ENCODE measurements at places on chromosomes 5 and 9.

- DNase-seq = no peak
Measured at GRCh38 chr9:127509261-127509954, 58.1 kb downstream of the LRSAM1 start.

GRCh38 chr5:179438461-179438860 lies 93.2 kb upstream of the ADAMTS2 start:
- no peak for DNase-seq

DNA sequence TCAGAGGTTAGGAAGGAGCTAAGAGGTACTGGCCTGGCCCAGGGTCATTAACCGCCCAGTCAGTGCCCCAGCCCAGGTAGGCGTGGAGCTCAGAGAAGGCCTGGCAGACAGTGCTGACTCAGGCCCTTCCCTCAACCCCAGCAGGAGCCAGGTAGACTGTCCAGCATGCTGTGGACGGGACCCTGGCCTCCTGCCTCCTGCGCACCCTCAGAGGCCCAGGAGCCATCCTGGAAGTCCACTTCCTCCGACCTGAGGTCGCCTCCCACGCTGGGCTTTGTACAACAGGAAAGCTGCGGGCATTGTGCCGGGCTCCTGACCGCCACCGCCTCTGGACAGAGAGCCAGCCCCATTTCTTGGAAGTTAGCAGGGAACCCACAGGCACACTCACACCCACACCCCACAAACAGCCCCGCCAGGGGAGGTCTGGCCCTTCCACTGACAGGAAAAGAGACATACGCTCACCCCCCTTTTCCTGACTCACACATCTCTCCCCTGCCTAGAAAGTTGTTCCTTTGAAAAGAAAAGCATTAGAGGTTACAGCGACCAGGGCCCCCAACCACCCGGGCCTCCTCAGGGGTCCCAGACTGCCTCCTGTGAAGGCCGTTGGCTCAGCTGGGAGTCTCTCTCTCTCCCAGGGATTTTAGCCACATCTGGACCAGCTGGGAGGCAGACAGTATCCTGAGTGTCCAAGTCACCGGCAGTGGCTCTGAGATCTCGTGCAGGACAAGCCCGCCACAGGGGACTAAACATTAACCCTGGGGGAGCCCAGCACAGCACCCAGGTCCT lies 7.7 kb downstream of the RALGDS start:
- DNase-seq = no peak

DNA sequence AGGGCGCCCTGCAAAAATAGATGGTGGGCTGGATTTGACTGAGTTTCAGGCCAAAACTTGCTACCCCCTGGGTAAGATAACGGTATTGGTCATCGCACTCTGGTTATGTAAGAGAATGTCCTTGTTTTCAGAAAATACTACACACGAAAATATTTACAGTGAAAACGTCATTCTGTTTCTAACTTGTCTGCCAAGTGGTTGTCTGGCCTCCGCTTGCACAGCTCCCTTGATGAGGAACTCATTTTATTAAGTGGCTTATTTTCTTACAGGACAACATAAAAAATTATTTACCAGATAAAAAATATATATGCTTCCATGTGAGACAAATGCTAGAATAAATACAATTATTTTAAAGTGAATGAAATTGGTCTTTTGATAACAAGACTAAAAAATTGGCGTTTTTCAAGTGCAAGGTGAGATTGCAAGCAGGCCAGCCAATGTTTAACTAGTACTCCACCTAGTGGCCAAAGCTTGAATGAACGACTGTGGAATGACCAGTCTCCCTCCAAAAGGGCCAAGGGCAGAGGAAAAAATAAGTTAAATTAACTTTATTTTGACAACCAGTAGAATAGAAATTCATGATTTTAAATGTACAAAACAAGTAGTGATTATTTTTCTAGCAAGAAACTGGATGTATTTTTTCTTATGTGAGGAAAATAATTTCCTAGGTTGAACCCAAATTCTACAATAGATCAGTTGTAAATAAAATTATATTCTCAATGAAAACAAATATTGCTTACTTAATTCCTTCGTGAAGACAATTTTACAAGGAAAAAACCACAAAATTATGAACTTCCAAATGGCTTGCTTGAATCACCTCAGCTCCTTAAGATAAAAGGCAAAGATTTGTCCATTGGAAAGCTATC lies 93.2 kb downstream of the ZFAND5 start:
- DNase-seq = peak; percentile 22

DNA sequence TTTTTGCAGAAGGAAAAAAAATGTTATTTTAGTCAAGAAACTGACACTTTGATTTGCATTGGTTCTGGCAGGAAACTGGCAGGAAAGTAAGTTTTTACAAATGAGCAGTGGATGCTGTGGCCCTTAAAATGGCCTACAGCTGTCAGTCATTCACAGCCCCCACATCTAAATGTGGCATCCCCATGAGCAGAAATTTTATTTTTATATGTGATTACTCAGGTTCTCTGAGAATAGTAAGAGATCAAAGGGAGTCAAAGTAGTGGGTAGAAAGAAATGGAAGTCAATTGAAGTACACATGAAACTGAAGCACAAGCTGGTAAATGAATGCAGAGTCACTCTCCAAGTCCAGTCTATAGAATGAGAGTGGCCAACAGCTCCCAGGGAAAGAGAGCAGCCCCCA lies 80.3 kb downstream of the ENC1 start:
- no peak for DNase-seq

DNA sequence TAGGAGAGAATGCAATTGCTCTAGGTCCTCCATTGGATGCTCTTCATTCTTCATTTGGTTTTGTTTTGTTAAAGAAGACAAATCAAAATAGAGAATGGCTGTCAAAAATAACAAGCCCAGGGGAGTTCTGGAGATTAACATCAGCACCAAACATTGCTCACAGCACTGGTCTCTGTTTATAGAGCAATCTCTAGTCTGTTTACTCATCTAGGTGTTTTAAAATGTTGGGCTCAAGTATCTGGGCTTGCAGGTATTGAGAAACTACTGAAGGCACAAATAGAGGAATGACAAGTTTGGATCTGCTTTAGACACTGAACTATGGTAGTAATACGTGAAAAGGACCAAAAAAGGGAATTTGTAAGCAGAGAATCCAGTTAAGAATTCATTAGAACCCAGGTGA lies 77.0 kb upstream of the TMC1 start:
- DNase-seq = no peak

DNA sequence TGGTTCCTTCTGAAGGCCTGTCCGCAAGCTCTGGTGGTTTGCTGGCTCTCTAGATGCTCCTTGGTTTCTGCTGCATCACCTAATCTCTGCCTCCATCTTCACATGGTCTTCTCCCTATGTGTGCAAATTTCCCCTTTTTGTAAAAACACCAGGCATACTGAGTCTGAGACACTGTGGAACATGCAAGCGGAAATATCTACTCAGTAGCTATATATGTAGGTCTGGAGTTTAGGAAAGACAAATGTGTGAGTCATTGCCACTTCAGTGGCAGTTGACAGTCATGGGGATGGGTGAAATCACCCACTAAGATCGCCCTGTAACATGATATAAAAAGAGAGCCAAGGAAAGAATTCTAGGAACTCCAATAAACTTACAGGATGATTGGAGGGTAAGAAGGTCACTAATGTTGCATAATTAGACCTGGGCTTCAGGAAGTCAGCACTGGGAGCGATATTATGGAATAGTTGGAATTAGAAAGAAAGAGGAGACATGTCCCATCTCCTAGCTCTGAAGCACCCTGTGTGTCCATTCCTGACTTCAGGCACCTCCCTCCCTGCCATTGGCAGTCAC lies 22.7 kb upstream of the UBLCP1 start:
- DNase-seq = no peak

DNA sequence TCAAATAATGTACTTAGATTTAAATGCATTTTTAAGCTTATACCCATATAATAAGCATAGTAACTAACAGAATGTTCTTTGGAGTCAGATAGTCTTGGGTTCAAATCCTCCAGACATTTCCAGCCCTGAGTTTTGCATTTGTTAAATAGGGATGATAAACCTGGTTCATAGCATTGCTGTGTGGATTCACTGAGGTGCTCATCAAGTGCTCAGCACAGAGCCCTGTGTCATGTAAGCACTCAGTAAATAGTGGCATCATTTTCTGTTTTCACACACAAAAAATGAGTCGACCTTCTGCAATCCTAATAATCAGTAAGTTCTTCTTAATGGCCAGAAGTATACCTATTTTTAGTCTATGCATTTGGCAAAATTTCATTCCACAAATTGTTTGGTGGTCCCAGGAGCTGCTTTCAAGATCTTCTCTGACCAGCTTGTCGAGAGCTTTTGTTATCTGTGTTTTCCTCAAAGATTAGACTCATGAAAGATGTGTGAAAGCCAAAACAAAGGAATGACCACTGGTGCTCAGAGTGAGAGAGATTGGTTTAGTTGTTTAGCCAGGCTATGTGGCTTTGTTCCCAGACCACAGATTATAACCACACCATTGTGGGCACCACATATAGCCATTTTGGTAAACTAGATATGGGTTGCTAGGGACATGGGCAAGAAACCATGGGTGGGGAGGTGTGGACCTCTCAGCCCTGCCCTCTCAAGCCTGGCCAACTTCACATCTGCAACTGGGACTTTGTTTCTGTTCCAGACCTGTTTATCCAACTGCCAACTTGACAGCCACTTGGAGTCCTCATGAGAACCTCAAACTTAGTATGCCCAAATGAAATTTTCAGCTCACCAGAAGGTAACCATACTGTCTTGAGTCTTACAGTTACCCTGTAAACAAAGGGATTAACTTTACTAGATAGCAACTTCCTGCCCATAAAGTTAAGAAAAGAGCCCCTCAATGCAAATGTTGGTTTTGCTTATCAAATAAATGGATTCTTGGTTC lies 45.0 kb downstream of the DOCK8 start:
- DNase-seq = no peak

DNA sequence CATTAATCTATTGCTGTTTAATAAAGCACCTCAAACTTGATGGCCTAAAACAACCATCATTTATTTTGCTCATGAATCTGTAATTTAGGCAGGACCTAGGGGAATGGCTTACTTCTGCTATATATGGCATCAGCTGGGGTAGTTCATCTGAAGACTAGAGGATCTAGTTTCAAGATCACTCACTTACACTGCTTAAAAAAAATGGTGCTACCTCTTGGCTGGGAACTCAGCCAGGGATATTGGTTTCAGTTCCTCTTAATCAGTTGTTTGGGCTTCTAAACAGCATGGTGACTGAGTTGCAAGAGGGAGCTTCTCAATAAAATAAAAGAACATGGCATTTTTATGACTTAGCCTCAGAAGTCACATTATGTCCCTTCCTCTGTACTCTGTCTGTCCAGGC lies 142.0 kb downstream of the FAM114A2 start:
- no peak for DNase-seq

DNA sequence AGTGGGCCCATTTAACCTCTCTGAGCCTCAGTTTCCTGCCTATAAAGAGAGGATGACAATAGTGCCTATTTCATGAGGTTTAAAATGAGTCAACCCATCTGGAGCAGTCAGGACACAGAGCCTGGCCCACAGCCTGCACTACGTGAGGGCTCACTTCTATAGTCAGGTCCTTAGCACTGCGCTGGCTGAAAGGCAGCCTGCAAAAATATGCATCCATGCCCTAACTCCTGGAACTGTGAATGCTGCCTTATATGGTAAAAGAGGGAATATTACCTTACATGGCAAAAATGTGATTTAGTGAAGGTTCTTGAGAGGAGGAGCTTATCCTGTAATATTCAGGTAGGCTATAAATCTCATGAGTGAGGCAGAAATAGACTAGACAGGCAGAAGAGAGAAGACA lies 98.5 kb downstream of the GABBR2 start:
- no peak for DNase-seq

DNA sequence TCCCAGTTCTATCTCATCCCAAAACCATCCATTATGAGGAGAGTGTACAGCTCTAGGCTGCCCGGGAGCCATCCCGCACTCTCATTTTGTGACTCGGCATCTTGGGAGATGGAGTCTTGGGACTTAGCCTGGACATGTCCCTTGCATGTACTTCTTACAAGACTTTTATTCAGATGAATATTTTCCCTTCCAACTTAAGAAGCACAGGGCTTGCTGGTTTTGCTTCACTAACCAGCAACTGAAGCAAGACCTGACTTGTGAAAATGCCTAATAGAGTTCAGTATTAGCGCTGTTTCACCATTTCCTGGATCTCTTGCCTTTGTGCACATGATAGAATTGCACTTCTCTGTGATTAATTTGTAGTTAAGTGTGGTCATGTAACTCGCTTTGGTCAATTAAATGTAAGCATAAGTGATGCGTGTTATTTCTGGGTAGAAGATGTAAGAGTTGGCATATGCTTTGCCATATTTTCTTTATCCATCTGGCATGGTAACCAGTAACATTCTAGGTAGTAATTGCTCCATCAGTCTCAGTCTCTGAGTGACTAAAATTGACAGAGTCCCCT lies 55.8 kb downstream of the PDCD1LG2 start:
- no peak for DNase-seq

DNA sequence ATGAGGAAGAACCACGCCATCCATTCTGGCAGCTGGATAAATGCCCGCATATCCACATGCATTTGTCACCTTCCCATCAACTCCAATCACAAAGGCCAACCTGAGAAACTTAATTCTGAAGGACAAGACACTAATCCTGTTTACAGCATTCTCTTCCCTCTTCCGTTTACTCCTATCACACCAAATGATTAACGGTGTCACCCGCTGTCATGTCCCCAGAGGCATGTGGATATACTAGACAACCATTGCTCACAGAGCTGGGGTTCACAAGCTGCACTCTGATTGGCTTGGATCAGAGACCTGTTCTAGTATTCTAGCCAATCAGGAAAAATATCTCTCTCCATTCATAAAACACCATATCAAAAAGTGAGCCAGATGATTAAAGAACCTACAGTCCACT lies 3.6 kb downstream of the MACROH2A1 start:
- DNase-seq = no peak

GRCh38 chr5:60842871-60843385 lies 1.1 kb downstream of the ELOVL7 start:
- DNase-seq = no peak

DNA sequence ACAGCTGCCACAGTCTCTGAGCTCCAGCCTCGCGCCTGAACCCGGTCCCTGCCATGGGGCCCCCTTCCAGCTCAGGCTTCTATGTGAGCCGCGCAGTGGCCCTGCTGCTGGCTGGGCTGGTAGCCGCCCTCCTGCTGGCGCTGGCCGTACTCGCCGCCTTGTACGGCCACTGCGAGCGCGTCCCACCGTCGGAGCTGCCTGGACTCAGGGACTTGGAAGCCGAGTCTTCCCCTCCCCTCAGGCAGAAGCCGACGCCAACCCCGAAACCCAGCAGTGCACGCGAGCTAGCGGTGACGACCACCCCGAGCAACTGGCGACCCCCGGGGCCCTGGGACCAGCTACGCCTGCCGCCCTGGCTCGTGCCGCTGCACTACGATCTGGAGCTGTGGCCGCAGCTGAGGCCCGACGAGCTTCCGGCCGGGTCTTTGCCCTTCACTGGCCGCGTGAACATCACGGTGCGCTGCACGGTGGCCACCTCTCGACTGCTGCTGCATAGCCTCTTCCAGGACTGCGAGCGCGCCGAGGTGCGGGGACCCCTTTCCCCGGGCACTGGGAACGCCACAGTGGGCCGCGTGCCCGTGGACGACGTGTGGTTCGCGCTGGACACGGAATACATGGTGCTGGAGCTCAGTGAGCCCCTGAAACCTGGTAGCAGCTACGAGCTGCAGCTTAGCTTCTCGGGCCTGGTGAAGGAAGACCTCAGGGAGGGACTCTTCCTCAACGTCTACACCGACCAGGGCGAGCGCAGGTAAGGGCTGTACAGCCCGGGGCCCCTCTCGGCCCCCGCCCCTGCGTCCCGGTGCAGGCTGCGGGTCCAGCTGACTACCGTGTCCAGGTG lies 509 bp downstream of the LVRN start:
- DNase-seq = no peak

GRCh38 chr9:126459546-126459945 lies 132.9 kb downstream of the MVB12B start:
- DNase-seq = no peak

All from activated gamma-delta T cell treated with anti-CD3 and anti-CD28 coated beads, Interleukin-2, amount 50 U/mL, for 16 hours (primary cell).